ENCODE measurements at places on chromosomes 5 and 9. TPM values are rescaled to one million over a fixed set of nuclear protein-coding genes. Genes with fewer than 3 reads are reported as not detected.

- peak; percentile 46 for DNase-seq
These were observed 99.3 kb downstream of the ACTBL2 start for GRCh38 chr5:57383093-57383861.

- no peak for DNase-seq
These were observed 35.3 kb upstream of the HK3 start for GRCh38 chr5:176934309-176934930.

- no peak for DNase-seq
These were observed 304.0 kb downstream of the PJA2 start for GRCh38 chr5:109105631-109106267.

DNA sequence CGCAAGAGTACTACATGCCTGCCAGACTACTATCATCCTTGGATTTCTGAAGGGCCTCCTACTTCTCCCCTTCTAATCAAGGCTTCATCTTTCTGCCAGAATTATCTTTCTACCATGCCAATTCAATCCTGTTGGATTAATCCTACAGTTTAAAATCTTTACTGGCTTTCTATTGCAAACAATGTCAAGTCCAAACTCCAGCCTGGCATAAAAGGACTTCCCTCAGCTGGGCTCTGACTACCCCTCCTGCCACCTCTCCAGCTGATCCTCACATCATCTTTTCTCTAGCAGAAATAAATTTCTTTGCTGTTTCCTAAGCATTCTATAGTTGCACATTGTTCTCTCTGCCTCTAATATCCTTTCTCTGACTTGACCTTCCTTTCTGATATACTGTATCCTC is 119.7 kb upstream of the RAD23B start:
- DNase-seq: no peak

GRCh38 chr9:134003237-134003636 is 11.1 kb upstream of the VAV2 start:
- no peak for DNase-seq

The NRARP gene
- total RNA-seq: 9.3 TPM
